ENCODE measurements at places on chromosomes 6 and 20.
A peak's percentile ranks its signal among the peaks of the same experiment; 100 is the strongest.

- DNase-seq = no peak
These were observed 123.6 kb upstream of the TNFAIP3 start for GRCh38 chr6:137743493-137743892.

- DNase-seq = peak; percentile 92
These were observed 85.2 kb downstream of the SHLD1 start for GRCh38 chr20:5835321-5835821.

DNA sequence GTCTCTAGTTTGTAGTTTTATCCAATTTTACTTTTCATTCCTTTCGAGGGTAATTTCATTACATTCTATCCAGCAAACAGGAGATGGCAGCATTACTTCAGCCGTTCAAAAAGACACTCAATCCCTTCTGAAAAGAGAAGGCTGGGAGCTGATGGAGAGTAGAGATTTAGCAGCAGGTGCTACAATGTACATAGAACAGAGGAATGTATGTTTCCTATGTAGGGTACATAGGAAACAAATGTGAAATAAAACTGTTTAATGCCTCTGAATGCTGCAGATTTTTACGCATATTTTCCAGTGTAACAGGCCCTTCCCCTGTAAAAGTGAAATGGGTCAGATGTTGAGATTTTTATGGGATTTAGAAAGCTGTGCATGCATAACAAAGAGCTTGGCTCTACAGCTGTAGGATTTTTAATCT, 16.0 kb downstream of the RPS12 start:
- peak; percentile 8 for DNase-seq

DNA sequence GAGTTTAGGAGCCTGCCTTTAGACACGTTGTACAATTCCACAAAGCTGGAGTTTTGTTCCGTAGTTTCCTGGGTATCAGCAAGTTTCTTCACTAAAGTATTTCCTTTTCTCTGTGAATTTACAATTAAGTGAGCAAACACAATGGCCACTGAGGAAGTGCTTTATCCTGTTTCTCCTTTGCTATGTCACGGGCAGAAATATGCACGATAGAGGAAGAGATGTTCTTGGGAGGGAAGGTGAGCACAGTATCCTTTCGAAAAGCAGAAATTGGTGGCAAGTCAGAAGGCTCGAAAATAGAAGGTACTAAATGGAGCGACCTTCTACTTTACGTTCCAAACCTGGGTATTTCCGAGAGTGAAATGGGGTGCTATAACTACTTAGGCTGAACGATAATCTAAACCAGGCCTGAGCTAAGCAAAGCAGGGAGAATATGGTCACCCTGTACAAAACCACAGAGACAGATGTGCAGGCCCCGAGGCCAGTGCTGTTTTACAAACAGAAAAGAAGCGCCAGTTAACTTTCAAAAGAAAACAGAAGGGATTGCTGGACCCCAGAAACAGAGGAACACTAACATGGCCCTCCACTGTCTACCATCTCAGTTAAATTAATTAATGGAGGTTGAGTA, 259.6 kb downstream of the TBC1D7 start:
- DNase-seq = no peak

GRCh38 chr20:63766695-63767426, 27.3 kb downstream of the SLC2A4RG start:
- peak; percentile 9 for DNase-seq

DNA sequence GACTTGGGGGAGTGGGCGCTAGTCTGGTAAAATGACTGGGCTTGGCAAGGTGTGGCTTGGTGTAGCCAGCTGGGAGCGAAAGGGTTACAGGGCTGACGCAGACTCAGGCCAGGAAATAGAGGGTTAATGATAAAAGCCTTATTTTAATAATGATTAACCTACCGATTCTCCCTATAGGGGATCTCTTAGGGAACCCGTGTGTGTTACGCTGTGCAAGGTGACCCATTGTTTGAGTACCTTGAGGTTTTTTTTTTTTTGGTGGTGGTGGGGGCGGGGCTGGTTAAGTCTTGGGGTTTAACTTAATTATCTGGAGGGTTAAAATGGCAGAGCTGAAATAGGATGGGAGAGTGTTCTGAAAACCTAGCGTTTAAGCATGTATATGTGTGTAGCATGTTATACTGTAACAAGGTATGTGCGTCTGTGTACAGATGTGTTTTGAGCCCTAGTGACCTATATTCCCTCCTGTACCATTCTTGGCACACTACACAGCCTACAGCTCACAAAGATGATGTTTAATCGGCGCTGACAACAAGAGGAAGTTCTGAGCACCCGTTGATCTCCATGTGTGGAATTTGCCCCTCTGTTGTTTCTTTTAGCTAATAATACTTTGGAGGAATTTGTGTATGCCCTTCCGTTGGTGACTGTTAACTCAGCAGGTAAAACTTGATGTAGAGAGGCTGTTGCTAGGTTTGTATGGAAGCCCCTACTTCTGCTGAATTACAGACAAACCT, 1.3 kb downstream of the CARMIL1 start:
- no peak for DNase-seq

- no peak for DNase-seq
These were observed 56.0 kb downstream of the CEBPB start for GRCh38 chr20:50246367-50247195.

DNA sequence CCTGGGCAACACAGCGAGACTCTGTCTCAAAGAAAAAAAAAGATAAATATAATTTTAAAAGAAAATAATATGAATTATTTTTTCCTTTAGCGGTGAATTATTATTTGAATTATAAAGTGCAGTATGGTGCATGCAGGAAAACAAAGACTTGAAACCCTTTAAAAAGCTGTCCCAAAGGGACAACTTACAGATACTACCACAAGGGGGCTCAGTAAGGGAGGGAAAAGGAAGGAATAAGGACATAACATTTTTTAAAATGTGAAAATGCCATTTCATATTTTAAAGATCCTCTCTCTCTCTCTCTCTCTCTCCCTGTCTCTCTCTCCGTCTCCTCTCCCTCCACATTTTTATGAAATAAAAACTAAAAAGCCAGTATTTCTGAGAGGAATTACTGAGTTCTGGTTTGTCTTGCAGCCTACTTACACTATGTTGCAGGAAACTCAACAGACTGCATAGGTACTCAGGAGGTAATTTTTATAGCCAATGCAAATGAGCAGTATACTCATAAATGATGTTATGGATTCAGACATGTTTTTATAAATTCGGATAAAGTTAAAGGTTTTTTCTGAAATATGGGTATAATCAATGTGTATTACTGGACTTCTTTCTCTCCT, 455.0 kb upstream of the GJE1 start:
- peak; percentile 44 for DNase-seq

GRCh38 chr6:74343804-74344203, 647.8 kb downstream of the CD109 start:
- no peak for DNase-seq

DNA sequence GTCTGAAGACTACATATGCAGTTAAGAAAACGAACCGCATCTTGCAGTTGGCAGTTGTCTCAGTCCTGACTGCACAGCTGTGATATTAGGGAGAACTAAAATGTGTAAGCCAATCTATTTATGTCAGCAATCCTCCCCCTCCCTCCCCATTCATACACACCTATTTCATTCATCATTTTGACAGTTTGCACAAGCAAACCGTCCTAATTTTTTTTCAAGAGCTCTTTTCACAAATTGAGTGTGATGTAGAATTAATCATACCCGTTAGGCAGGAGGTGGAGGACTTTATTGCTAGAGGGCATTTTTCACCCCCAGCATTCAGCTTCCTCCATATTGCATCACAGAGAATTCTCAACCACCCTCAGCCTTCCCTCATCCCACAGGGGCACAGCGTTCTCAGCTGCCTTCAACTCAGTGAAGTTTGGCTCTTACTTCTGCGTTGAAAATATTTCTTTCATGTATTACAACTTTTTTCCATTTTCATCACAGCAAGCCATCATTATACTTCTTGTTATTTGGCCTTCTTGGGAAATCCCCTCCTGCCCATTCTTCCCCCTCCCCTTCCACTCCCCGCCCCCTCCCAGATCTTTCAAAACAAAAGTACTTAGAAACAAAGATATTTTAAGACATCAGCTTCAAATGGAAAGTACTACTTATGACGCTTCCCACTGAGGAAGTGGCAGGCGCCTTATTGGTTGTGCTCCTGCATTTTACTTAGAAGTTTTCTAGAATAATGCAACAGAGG, 37.5 kb downstream of the NOX3 start:
- no peak for DNase-seq

DNA sequence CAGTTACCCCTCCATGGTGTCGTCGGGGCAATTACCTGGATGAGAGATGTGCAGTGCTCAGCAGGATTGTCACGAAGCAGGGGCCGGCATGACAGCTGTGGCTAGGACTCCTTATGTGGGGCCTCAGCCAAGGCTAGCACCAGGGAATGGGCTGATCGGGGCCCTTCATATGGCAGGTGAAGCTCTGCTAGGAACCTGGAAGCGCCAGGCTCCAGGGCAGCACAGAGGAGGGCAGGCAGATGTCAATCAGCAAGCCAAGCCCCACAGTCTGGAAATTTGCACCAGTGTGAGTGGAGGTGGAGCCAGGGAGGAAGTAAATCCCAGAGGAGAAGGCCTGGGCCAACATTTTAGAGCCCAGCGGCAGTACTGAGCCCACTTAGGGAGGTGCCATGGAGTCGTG, 21.2 kb downstream of the SYNDIG1 start:
- DNase-seq = no peak

Data from NCI-H1694 treated with DMSO at 0.1 percent for 48 hours (cell line).